Vagina (tissue), 2 donors: ENCODE measurements at places on chromosomes 3 and 15. TPM values are rescaled to one million over a fixed set of nuclear protein-coding genes. Genes with fewer than 3 reads are reported as not detected.

Gene RTF1
- total RNA-seq, result 32.2 TPM

Gene TIGIT
- 8.6 TPM for total RNA-seq

Gene CHRD
- 32.7 TPM for total RNA-seq

Gene WDR72
- not detected for total RNA-seq

Gene STAC
- 3.9 TPM for total RNA-seq

Gene LMAN1L
- not detected for total RNA-seq

DNA sequence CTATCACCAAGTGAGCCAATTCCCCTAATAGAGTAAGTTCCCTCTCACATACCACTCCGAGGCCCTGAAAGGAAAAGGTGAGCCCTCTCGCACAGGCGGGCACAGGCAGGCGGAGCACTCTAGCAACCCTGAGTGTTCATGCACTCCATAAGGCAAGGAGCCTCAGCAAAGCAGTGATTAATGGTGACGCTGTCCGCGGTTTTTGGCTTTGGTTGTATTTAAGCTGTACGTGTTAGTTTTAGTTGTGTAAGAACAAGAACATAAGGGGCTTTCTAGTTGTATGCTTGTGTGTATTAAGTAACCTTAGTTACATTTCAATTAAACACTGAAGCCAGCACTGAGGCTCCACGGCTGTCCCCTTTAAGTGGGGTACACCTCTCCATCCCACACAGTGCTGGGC lies 33.1 kb downstream of the KLHL25 start:
- no peaks in the 10 kb centered on the region for H3K27me3 ChIP-seq
- no peak overlapping the region for H3K27ac ChIP-seq
- DNase-seq, result no peak
- H3K4me1 ChIP-seq, result peaks cover 20% of the 10 kb centered on the region

DNA sequence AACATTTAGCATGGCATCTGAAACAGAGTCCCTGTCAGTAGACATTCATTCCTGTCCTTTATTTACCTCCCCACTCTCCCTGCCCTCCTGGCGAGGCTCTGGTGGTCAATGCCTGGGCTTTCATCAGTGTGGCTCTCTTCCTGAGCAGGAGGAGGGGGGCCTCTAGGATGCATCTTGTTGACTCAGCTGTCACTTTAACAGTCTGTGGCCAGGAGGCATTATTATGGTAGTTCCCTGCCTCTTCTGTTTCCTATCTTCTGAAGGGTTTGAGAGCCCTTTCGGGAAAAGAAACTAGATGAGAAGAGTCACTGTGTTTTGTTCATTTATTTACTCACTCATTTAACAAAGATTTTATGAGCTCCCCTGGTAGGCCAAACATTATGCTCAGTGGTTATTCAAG lies 2.4 kb upstream of the PPP1R14D start:
- no peaks in the 10 kb centered on the region for H3K27me3 ChIP-seq
- no peak overlapping the region for H3K27ac ChIP-seq
- DNase-seq, result no peak
- no peak overlapping the region for H3K4me3 ChIP-seq
- no peaks in the 10 kb centered on the region for H3K36me3 ChIP-seq

GRCh38 chr15:69307939-69308338 lies 9.2 kb downstream of the PAQR5 start:
- H3K4me3 ChIP-seq, result no peak overlapping the region
- no peaks in the 10 kb centered on the region for H3K36me3 ChIP-seq
- DNase-seq, result no peak
- H3K27ac ChIP-seq, result no peak overlapping the region

DNA sequence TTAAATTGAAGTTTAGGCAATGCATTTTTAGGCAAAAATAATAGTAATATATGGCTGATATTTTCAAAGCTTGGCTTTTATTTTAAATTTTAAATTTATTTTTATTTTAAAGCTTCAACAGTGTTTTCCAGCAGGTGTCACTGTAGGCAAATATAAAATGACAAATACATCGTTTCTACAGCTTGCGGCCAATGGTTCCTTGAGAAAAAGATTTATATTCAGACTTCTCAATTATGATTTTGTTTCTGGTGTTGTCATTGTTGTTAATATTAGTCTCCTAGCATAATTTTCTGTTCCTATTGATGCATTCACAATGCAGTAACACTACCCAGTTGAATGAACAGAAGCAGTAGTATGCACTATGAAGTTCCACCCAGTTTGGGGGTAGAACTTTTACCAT lies 220.7 kb upstream of the DNAJC19 start:
- no peaks in the 10 kb centered on the region for H3K27me3 ChIP-seq
- no peak overlapping the region for H3K4me3 ChIP-seq
- H3K4me1 ChIP-seq, result no peaks in the 10 kb centered on the region
- no peaks in the 10 kb centered on the region for H3K36me3 ChIP-seq
- DNase-seq, result no peak

- H3K27me3 ChIP-seq, result no peaks in the 10 kb centered on the region
- H3K4me1 ChIP-seq, result peaks cover 11% of the 10 kb centered on the region
- H3K27ac ChIP-seq, result peak overlapping the region; percentile 52
- peaks cover 5% of the 10 kb centered on the region for H3K36me3 ChIP-seq
Observed at GRCh38 chr15:90481023-90481422, 48.7 kb upstream of the CRTC3 start.

DNA sequence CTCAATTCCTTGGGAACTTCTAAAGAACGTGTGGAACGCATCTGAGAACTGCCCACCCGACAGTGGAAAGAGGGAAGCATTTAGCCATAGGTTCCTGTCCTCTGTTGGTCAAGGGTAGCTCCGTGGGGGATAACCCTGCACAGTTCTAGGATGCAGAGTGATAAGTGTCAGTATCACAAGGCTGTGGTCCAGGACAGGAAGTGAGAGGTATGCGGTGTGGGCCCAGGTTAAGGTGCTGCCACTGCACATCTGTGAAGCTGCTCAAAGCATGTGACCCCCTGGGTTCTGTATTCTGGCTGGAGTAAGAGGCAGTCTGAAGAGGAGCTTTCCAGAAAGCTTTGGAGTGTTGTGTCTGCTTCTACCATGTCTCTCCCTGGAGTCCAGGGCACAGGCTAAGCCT lies 51.7 kb upstream of the HES1 start:
- H3K4me3 ChIP-seq, result no peak overlapping the region
- H3K4me1 ChIP-seq, result peaks cover 5% of the 10 kb centered on the region
- H3K27ac ChIP-seq, result no peak overlapping the region
- no peaks in the 10 kb centered on the region for H3K27me3 ChIP-seq
- no peak for DNase-seq
